ENCODE measurements at places on chromosomes 6 and 20. TPM values are rescaled to one million over a fixed set of nuclear protein-coding genes. Genes with fewer than 3 reads are reported as not detected.

DNA sequence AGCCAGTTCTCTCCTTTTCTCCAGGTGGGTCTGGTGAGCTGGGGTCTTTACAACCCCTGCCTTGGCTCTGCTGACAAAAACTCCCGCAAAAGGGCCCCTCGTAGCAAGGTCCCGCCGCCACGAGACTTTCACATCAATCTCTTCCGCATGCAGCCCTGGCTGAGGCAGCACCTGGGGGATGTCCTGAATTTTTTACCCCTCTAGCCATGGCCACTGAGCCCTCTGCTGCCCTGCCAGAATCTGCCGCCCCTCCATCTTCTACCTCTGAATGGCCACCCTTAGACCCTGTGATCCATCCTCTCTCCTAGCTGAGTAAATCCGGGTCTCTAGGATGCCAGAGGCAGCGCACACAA, 765 bp upstream of the CFB start:
- H3K36me3 ChIP-seq, result no peaks in the 10 kb centered on the region
- H3K4me3 ChIP-seq, result no peak overlapping the region
- H3K27ac ChIP-seq, result no peak overlapping the region

The EFCAB8 gene
- total RNA-seq, result 0.81 TPM

DNA sequence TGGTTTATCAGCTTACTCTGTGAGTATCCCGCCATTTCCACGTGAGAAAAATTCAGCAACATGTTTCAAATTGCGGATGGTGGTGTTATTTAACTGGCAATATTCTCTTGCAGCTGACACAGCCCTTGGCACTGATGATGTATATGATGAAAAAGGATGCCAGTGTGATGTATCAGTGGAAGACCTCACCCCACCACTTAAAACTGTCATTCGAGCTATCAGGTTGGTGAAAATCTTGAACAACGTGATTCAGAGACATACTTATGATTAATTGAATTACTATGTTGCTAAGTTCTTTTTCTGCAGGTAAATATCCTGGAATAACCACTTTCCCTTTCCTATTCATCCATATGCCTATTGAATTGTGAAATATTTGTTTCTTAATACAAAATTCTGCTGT, 55.7 kb downstream of the KHDC1L start:
- H3K4me1 ChIP-seq, result no peaks in the 10 kb centered on the region
- no peaks in the 10 kb centered on the region for H3K27me3 ChIP-seq
- H3K36me3 ChIP-seq, result no peaks in the 10 kb centered on the region
- H3K4me3 ChIP-seq, result no peak overlapping the region

- H3K4me1 ChIP-seq, result no peaks in the 10 kb centered on the region
- H3K27ac ChIP-seq, result no peak overlapping the region
- no peak overlapping the region for H3K4me3 ChIP-seq
- H3K36me3 ChIP-seq, result no peaks in the 10 kb centered on the region
- no peak for DNase-seq
These were observed 20.7 kb upstream of the SULF2 start for GRCh38 chr20:47805951-47806350.

GRCh38 chr6:111743862-111744692, 129.2 kb downstream of the FYN start:
- no peak for DNase-seq
- H3K36me3 ChIP-seq, result no peaks in the 10 kb centered on the region
- H3K27me3 ChIP-seq, result no peaks in the 10 kb centered on the region
- no peak overlapping the region for H3K27ac ChIP-seq

- no peaks in the 10 kb centered on the region for H3K27me3 ChIP-seq
- H3K4me3 ChIP-seq, result no peak overlapping the region
- no peak overlapping the region for H3K27ac ChIP-seq
- no peaks in the 10 kb centered on the region for H3K4me1 ChIP-seq
- no peaks in the 10 kb centered on the region for H3K36me3 ChIP-seq
- no peak for DNase-seq
These were observed 288.0 kb downstream of the PHACTR1 start for GRCh38 chr6:13004601-13005000.

DNA sequence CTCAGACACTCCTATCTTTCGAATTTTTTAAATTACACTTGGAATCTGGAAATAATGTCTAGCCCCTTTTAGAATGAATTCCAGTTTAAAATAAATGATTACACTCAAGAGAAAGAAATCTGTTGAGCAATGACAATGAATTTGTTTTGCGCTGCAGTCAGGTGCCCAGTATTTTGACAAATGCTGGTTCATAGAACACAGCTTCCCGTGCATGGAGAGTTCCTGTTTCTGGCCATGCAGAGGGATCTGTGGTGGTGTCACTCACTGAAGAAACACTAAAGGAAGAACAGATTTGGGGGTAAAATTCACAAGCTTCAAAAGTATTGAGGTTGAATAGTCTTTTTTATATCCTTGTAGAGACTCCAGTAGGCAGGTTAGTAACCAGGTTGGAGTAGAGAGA, 113.4 kb upstream of the CEP85L start:
- no peak overlapping the region for H3K27ac ChIP-seq
- DNase-seq, result peak; percentile 57
- no peaks in the 10 kb centered on the region for H3K36me3 ChIP-seq
- H3K4me1 ChIP-seq, result no peaks in the 10 kb centered on the region

- H3K27ac ChIP-seq, result no peak overlapping the region
- peaks cover 8% of the 10 kb centered on the region for H3K4me1 ChIP-seq
- no peak overlapping the region for H3K4me3 ChIP-seq
- H3K27me3 ChIP-seq, result no peaks in the 10 kb centered on the region
These were observed 298.5 kb upstream of the JAG1 start for GRCh38 chr20:10972219-10972860.

Data from aorta (tissue), 5 donors.